Motor neuron (in vitro differentiated cells): ENCODE measurements at places on chromosomes 1 and 21. TPM values are rescaled to one million over a fixed set of nuclear protein-coding genes. Genes with fewer than 3 reads are reported as not detected.

HTR6 gene
- 0.41 TPM in 1 of 2 replicates, not detected in the other for total RNA-seq

MFN2 gene
- 106 and 109 TPM in 2 replicates for total RNA-seq

LCE2A gene
- total RNA-seq: not detected in 2 replicates

CD1C gene
- 0.23 TPM in 1 of 2 replicates, not detected in the other for total RNA-seq

- no peak for ATAC-seq
These were observed 23.3 kb upstream of the ARTN start for GRCh38 chr1:43910343-43910742.

DNA sequence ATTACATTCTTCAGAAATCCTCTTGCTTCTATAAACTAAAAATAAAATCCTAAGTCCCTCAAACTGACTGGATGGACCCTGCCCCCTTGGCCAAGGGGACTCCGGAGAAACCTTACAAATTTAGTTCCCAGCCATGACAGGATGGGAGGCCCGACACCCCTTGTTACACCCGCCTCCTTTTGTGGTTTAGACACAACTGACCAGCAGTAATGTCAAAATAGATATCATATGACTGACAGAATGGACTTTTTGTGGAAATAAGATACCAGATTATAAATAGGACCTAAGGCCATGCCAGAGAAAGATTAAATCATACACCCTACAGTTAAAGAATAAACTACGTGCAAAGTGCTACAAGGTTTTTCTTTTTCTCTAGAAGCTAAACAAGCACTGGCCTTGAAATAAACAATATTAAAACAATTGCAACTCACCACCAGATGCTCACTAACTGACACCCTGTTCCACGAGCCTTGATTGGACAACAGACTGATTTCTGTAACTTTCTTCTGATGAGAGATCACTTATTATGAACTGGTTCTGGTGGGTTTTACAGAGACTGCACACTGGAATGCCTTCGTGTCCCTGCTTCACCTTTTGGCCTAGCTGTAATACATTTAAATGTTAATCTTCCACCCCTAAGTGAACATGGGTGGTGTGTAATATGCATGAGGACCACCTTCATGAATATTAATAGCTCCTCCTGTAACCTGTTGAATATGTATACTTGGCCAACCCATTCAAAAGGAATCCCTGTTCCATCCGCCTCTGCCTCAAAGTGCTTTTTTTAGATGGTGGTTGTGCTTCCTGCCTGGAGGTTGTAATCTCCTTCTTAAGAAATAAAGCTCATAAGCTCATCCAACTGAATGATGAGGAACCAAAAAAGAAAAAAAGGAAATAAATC, 99.6 kb downstream of the ODF2L start:
- peak; percentile 89 for ATAC-seq

DNA sequence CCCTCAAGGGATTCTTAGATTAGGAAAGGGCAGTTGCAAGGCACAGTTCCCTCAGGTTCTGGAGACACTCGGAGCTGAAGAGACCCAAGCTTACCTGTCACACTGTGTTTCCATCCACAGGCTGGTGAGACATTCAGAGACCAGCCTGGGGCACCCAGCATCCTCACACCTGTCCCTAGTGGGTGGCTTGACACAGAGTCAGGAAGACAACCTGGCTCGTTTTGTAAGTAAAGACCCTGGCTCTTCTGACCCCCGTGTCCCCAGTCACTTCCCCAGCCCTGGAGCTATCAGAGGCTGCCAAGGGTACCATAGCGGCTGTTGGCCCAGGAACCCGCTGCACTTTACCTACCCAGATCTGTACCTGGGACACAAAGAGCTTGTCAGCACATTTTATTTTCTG, 409.8 kb downstream of the MATN1 start:
- no peak for ATAC-seq

- ATAC-seq: no peak
These were observed 142.5 kb downstream of the PRDM2 start for GRCh38 chr1:13842497-13842896.

DNA sequence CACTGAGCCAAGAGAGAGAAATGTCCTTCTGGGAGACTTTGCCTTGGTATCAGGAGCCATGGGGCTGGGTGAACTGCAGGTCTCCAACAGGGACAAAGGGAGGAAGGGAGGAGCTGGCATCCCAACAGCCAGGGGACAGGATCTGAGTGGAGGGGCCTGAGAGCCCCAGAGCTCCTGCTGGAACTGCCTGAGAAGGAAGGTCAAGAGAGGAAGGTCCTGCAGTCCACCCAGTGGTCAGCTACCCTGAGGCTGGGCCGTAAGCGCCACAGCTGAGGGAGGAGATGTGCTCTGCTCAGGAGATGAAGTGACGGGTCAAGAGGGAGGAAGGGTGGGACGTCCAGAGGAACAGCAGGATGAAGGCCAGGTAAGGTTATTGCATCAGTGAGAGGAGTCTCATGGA, 7.5 kb upstream of the CLEC20A start:
- no peak for ATAC-seq

- ATAC-seq: peak; percentile 87
These were observed 19.3 kb downstream of the DPT start for GRCh38 chr1:168709405-168710363.

GRCh38 chr1:205225901-205226765, 1.6 kb upstream of the TMCC2 start:
- no peak for ATAC-seq

GRCh38 chr1:33957854-33958253, 94.0 kb downstream of the HMGB4 start:
- ATAC-seq: peak; percentile 46

DNA sequence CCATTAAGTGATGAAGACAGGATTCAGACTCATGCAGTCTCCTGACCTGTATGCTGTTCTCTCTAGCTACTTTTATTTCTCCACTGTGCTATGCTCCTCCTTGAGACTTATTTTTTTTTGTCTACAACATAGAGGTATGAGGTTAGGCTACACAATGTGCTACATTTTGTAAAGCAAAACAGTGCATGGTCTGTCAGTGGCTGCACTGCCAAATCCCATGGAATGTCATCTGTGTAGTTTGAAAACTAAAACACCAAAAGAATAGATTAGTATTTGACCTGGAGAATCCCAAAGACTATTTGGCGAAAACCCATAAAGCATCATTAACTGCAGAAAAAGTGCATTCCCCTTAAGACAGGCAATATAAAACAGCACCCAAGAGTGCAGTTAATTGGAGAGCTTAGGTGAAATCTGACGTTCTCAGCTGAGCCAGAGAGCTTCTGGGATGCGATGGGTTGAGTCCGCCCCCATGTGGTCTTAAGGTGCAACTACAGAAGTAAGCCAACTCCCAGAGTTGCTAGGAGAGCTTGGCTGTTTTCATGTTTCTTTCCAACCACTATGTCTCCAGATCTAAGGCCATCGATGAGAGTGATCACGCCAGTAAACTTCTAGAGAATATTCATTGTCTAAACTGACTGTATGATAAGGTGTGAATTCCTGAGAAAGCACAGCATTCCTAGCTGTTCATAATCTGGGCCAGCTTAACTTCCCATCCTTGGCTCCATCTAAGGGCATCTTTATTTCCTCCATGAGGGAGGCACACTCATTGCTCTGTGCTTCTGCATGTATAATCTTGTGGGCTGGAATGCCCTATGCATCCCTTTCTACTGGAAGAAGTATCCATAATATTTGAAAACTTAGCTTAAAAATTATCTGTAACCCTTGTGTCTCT, 20.7 kb upstream of the CYP2J2 start:
- ATAC-seq: peak; percentile 94

- peak; percentile 81 for ATAC-seq
These were observed 32.9 kb downstream of the RASAL2 start for GRCh38 chr1:178126741-178127185.

DNA sequence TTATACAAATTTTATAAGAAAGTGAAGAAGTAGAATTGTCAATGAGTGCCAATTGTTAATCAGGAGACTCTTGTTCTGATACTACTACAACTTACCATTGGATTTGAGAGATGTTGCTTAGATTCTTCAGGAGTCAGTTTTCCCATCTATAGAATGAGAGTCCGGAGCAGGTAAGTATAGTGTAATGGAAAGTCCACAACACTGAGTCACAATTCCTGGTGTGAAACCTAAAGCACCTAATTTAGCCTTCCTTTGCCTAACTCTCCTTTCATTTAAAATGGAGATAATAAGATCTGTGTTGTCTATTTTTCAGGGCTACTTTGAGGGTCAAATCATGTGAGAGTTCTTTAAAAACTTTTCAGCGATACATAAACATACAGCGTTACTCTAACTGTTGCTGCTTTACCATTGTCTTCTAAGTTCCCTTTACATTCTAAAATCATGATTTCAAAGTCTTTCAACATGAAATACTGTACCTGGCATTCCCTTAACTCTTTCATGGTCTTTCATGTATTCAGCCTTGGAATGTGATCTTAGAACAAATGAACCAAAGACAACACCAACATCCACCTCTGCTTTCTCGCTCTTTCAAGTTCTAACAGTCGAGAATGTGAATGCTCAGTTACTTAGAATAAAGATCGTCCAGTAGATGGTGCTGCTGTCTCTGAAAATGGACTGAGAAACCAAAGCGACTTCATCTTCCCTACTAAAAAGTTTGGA, 90.9 kb downstream of the SLC30A10 start:
- ATAC-seq: peak; percentile 58

DNA sequence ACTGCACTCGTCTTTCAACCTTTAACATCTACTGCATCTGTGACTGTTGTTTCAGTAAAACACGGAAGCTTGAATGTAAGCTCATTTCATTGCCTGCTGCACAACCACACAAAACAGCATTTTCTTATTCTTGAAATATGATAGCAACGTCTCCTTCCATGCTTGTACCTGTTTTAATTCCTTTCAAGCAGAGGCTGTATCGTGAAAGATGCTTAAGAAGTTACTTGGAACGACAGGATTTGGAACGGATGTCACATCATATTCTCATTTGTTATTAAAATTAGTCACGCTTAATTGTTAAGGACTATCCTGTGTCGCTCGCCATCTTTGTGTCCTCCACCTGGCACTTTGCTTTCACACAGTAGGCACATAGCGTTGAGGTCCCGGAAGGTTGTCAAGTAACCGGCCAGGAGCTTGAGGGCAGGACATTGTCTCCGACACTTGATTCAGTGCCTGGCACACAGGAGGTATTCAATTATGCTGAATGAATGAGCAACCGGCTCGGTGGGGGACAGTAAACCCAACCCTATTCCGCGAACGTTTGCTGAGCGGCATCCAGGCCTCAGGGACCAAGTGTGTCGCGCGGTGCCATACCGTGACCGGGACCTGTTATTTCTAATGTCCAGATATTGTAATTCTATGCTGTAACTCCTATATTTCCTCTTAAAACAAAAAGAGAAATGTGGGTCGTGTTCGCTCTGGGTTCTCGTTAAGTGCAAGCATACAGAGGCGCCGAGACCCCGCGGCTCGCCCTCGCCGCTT, 499 bp upstream of the SH3GLB1 start:
- peak; percentile 43 for ATAC-seq

DNA sequence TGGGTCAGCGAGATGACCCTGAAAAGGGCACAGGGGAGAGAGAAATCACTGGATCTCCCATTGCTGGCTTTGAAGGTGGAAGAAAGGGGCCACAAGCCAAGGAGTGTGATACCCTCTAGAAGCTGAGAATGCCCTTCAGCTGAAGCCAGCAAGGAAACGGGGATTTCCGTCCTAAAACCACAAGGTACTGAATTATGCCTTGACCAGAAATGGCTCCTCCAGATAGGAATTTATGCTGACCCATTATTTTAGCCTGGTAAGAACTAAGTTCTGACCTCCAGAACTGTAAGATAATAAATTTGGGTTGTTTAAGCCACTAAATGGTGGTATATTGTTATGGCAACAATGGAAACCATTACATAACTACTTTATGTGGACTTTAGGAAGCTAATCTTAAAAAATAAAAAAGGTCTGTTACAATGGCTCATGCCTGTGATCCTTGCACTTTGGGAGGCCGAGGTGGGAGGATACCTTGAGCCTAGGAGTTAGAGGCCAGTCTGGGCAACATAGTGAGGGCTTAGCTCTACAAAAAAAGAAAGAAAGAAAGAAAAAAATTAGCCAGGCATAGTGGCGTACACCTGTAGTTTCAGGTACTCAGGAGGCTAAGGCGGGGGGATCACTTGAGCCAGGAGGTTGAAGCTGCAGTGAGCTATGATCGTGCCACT, 3.6 kb upstream of the H6PD start:
- no peak for ATAC-seq

GRCh38 chr1:29743264-29743663, 506.9 kb downstream of the PTPRU start:
- ATAC-seq: no peak

GRCh38 chr21:40373761-40374160, 473.2 kb downstream of the DSCAM start:
- ATAC-seq: peak; percentile 59

GRCh38 chr1:2486041-2486440, 10.0 kb downstream of the PLCH2 start:
- no peak for ATAC-seq

- no peak for ATAC-seq
These were observed 54.7 kb downstream of the PACC1 start for GRCh38 chr1:212359794-212360479.

- no peak for ATAC-seq
These were observed 28.5 kb downstream of the PLEKHA6 start for GRCh38 chr1:204331275-204331674.
